ENCODE measurements at places on chromosomes 16 and 17. TPM values are rescaled to one million over a fixed set of nuclear protein-coding genes. Genes with fewer than 3 reads are reported as not detected.

- no peak for DNase-seq
Measured at GRCh38 chr16:55948230-55948629, 73.1 kb upstream of the CES5A start.

- DNase-seq: no peak
Measured at GRCh38 chr16:12113523-12114345, 137.2 kb downstream of the SNX29 start.

- DNase-seq: no peak
Measured at GRCh38 chr17:68195667-68196393, 52.0 kb upstream of the AMZ2 start.

DNA sequence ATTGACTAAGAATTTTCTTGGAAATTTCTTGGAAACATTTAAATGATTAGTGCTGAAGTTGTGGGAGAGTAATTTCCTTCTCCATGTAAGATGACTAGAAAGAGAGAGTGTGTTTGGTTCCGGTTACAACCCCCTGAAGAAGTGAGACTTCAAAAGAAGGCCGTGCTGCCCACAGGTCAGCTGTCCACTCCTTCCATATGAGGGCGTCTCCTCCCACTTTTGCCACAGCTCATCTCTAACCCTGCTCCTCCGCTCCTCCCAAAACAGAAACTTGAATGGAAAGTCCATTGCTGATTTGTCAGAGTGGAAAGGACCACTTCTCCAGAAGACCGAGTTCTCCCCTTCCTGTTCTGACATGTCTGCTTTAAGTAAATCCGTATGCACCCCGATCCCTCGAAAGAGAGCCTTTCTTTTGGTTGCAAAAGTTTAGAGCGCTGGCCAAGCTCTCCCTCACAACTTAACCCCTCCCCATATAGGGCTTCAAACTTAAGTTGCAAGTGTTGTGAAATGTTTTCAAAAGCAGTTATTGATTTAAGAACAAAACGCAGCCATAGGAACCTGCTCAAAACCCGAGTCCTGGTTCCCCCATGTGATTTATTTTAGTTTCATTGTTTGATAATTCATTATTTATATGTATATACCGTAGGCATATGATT, 129.5 kb downstream of the SOCS1 start:
- DNase-seq: no peak

- DNase-seq: no peak
Measured at GRCh38 chr17:6241996-6242395, 171.8 kb downstream of the WSCD1 start.

DNA sequence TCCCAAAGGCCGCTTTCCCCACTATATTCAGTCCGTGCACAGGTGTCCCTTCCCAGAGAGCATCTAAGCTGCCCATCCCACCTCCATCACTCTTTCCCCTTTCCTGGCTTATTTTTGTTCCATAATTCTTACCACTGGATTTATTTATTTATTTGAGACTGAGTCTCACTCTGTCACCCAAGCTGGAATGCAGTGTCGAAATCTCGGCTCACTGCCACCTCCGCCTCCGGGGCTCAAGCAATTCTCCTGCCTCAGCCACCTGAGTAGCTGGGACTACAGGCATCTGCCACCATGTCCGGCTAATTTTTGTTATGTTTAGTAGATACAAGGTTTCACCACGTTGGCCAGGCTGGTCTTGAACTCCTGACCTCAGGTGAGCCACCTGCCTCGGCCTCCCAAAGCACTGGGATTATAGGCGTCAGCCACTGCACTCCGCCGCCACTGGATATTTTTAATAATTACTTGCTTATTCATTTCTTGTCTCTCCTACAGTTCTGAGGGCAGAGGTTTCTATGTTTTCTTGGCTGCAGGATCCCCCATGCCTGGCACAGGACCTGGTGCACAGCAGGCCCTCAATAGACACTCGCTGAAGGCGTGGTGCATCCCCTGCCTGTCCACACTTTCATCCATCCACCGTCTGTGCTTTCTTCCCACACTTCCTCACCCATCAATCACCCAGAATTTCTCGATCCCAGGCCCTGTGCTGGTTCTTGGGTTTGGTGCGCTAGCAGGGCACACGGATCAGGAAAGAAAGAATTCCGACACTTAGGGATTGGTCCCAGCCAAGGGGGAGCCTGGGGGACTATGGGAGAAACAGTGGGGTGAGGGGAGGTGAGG, 9.9 kb upstream of the ADGRG1 start:
- no peak for DNase-seq

DNA sequence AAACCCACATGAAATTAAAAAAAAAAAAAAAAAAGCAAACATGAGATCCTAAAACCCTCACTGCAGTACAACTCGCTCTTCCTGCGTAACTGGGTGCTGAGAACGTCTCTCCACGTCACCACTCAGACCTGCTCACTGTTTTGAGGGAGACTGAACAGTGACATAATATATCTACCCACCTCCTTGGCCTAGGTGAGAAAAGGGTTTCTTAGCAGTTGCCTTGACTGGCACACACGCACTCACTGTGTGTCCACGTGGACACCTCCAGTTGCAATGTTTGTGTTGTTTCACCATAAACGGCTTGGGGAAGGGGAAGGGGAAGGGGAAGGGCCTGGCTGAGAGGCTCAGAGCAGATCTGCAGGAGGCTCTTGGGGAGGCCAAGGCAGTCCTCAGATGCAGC, 32.0 kb downstream of the FANCA start:
- DNase-seq: no peak

GRCh38 chr17:21010705-21011596, 31.9 kb downstream of the USP22 start:
- no peak for DNase-seq

DNA sequence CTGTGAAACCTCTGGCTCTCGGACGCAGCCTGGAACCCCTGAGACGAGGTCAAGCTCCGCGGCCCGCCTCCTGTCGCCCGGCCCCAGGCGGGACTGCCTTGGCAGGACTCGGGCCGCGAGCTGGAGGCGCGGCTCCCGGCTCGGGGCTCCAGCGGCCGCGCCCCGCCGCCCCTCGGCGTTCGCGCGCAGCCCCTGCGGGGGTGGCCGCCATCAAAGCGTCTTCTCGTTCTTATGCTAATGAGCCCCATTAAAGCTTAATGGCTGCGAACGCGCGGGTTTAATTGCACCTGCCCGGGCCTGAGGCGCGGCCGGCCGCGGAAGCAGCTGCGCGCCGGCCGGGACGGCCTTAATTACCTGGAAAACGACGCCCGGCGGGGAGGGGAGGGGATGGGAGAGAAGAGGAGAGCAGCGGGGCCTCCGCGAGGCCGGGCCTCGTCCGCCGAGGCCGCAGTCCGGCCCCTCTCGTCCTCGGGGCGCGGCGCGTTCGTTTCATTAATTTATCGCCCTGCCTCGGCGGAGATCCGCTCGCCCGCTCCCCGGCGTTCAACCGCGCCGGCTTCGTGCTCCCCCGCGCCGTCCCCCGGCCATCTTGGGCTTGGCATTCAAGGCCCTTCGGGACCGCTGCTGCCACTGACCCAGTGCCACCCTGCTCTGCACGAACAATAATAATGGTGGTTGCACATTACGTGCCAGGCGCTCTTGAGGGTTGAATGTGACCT, 19.2 kb downstream of the RAI1 start:
- DNase-seq: no peak

DNA sequence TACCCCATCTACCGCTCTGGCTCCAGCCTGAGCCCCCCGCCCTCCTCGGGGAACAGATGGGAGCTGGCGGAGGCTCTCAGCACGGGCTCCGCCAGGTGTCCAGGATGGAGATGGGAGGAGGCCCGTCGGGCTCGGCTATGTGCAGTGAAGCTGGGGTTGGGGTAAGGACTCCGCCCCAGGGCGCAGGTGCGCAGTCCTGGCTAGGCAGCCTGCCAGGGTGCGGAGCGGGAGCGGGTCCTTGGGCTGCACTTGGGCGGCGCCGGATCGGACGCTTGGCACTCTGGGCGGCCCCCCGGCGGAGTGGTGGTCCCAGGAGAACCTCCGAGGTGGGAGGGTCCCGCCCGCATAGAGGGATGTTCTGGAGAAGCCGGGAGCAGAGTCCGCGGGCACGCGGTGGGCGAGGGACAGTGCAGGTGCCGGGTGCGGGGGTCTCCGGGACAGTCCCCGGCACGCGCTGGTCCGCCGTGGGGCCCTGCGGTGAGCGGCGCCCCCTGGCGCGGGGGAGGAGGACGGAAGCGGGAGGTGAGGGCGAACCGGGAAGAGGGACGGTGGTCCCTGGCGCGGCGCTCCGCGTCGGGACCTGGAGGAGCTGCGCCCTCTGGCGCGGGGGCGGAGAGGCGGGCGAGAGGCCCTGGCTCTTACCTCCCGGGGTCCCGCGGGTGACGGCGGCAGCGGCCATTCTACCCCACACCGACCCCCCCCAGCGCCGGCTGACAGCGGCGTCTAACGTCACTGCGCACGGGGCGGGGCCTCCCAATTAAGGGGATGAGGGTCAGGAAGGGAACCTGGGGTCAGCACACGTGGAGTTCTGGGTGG, at the start of gene CAMTA2:
TSS of gene CAMTA2 (minus strand) at position 725 of the 816 bp plus-strand sequence. CDS start 1,453 bp downstream, outside the sequence.
- DNase-seq: peak; percentile 84

DNA sequence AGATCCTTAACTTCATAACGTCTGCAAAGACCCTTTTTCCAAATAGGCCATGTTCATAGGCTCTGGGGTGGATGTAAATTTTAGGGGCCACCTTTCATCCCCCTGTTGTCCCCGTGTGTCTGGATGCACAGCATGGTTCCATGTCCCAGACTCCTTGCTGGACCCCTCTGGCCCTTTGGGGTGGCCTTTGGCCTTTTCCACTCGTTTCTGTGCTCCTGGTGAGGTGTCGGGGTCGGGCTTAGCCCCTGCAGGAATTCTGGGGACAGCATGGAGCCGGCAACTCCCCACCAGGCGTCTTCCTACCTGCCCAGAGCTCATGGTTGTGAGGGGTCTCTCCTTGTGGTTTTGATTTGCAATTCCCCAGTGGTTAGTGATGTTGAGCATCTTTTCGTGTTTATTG, 183.5 kb downstream of the SEC14L1 start:
- DNase-seq: no peak

Gene TBC1D3E
- not detected for total RNA-seq

Gene EVPLL
- not detected for total RNA-seq

Gene GRIN2A
- not detected for total RNA-seq

Gene ADGRG3
- total RNA-seq: not detected

Gene CDRT15L2
- total RNA-seq: not detected

Gene GCGR
- total RNA-seq: not detected

Gene SNAI3
- 17.2 TPM for total RNA-seq

Data from T-cell (primary cell).